ENCODE measurements at places on chromosomes 7 and 10. TPM values are rescaled to one million over a fixed set of nuclear protein-coding genes. Genes with fewer than 3 reads are reported as not detected.

GRCh38 chr7:29565634-29565981 is 2.0 kb downstream of the PRR15 start:
- DNase-seq: no peak

SOSTDC1 gene
- total RNA-seq: not detected

DNA sequence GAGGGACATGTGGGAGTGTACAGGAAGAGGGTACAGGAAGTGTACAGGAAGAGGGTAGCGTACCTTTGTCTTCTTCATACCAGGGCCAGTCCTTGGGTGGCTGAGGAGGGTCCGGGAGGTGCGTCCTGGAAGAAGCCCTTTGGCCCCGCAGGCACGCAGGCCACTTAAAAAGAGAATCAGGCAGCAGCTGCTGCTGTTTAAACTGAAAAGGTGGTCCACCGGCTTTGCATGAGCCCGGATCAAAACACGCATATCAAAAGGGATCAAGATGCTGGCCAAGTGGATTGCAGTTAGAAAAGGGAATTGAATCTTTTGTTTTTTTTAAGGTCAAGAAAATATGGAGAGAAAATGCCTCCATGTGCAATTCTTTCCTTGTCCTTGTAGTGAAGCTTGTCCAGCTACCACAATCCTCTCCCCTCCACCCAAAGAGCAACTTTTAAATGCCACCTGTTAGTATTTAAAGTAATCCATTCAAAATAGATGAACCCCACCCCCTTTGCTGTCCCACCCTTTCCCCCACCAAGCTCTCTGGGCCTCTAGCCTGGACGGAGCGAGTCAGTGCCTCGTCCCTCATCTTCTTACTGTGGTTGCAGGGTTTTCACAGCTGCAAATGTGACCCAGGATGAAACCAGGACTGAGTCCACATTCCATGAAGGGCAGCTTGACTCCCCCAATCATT is 142.8 kb downstream of the GLCCI1 start:
- no peak for DNase-seq

GSDME gene
- 11.0 TPM for total RNA-seq

DNA sequence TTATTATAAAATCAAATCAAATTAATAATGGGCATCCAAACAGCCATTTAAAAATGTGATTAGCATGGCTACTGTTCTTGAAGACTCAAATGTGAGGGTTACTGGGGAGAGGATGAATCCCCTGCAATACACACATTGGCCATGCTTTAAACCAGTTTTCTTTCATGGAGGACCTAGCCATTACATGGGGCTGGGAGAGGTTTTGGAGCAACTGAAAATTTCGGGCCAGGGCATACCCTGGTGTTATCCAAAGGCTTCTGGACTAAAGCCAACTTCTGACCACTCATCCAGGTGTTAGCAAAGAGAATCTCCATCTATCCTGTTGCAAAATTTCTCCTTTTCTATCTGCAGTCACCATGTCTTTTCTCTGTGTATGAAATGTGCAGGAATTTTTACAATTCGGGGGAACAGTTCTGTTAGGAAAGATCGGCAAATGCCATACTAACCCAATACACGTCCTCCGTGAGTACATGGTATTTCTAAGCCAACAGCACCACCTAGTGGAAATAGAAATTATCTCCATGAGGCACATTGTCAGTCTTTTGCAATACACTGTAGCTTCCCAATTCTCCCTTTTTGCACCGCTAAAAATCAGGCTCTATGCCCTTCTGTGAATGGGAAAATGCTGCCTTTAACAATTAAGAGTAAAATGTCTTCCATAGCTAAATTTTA is 47.0 kb upstream of the ZNF107 start:
- no peak for DNase-seq

GRCh38 chr7:118590107-118590506 is 365.6 kb downstream of the ANKRD7 start:
- no peak for DNase-seq

MIOS gene
- total RNA-seq: 31.6 TPM

DNA sequence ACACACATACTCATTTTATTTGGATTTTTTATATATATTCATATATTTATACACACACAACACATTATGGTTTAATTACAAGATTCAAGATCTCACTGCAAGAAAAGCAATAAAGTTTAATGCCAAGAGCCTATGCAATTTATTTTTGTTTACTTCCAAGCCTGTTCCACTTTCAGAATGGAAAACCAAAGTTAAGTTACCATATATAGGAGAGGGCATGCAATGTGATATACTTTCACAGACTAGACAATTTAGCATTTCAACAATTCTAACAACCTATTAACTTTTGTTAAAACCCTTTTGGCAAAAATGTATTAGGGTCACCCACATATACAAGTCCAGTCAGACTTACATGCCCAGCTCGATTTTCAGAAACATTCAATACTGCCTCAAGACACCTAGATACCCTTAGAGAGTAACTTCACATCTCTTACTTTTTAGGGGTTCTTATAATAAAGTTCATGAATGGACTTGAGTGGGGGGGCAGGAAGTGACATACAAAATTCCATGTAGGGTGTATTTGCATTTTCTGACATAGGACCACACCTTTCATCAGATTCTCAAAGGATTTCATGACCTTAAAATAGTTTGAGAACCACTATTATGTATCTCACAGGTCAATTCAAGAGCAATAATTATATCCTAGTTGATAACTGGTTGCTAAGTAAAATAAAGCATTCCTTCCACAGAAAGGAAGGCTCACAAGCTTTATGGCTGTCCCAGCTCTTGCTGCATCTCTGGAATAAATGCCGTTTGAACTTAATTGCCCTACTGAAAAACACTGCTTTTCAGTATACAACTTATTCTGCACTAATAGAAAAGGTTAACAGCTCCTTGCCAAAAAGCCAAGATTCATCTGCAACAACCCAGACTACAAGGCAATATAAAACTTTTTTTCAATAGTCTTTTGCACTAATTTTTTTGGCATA is 2.5 kb downstream of the P4HA1 start:
- DNase-seq: no peak

ITPRID1 gene
- not detected for total RNA-seq

DNA sequence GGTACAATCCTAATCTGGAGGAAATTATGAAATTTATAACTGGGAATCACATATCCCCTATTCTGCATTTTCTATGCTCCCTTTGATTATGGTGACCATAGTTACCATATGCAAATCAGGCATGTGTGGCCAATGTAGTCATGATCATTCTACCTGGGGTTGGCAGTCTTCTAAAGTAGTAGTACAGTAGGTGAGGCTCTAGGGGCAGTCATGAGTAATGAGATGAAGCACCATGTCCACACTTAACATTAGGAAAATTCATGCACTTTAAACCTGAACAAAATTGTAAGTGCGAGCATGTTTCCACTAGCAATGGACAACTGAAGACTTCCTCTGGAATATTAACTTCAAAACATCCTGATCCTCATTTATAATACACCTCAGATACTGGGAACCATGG is 545.9 kb downstream of the SUGCT start:
- no peak for DNase-seq

ZNF239 gene
- 1.7 TPM for total RNA-seq

GRCh38 chr10:58322072-58322834 is 12.6 kb upstream of the UBE2D1 start:
- DNase-seq: no peak

GRCh38 chr7:115933471-115933870 is 97.1 kb downstream of the TFEC start:
- no peak for DNase-seq

DNA sequence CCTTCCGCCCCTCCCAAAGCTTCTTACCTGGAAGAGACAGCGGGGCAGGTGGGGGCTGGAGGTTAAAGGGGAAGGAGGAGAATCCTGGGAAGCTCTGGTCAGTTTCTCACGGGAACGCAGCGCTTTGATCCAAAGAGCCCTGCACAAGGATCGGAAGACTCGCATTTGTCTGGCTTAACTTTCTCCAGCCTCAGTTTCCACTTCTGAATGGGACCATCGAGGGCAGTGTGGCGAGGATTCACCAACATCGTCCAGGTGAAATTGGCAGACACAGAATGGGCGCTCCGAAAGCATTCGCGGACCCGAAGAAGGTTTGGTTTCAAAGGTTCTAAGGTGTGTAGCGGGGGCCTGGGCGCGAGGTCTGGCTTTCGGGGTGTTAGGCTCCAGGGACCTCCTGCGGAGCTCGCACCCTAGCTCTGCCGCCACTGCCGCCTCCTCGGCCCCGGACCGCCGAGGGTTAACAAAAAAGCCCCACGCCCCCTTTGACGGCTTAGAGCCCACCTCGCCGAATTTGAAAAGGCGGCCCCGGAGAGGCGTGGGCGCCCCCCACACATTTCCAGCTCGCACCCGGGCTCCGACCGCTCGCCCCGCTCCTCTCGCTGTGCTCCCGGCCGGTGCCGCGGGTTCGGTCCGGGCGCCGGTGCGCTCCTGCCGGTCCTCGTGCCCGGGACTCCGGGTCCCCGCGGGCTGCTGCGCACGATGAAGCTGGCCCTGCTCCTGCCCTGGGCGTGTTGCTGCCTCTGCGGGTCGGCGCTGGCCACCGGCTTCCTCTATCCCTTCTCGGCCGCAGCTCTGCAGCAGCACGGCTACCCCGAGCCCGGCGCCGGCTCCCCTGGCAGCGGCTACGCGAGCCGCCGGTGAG is at the start of gene COL26A1:
Gene COL26A1 (plus strand): TSS at position 542 of the 862 bp plus-strand sequence. CDS start 158 bp downstream, at position 700.
- no peak for DNase-seq

DNA sequence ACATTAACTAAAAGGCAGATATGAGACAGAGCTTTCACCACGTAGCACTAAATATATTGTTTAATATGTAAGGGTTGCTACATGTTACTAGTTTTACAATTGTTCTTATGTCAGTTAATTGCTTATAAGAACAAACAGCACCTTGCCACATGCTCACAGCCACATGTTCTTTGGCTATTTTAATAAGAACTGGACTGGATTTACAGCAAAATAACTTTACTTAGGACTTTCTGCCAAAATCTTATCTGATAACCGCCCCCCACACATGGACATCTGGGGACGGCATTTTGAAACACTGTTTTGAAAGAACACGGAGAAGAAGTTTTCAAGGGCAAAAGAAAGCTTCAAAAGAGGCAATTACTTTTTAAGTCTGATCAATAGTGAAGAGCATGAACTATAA is 45.3 kb downstream of the JAZF1 start:
- no peak for DNase-seq

DNA sequence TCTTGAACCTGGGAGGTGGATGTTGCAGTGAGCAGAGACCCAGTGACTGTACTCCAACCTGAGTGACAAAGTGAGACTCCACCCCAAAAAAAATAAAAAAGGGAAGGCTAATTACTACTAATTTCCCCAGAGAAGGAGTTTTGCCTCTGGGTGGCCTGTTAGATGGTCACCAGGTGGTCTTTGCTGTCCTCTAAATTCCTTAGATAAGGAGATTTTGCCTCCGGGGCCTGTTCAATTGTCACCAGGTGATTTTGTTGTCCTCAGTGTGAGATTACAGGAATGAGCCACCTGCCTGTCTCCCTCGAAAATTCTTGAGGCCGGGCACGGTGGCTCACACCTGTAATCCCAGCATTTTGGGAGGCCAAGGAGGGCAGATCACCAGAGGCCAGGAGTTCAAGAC is 24.4 kb upstream of the ZMIZ2 start:
- DNase-seq: no peak

Data from activated T-helper 1 cell treated with anti-CD3 and anti-CD28 coated beads, Interleukin-12 subunit alpha, Interleukin-12 subunit beta, Interleukin-2, Interleukin-4 antibody, amounts not matched to agents 30 ng/mL and 10 ng/mL and 1 ng/mL, durations not matched to agents 14 hours and 24 hours and 36 hours (primary cell).